ENCODE measurements at places on chromosomes 12 and 14.

GRCh38 chr12:89968151-89968700 is 259.6 kb upstream of the ATP2B1 start:
- DNase-seq: no peak

DNA sequence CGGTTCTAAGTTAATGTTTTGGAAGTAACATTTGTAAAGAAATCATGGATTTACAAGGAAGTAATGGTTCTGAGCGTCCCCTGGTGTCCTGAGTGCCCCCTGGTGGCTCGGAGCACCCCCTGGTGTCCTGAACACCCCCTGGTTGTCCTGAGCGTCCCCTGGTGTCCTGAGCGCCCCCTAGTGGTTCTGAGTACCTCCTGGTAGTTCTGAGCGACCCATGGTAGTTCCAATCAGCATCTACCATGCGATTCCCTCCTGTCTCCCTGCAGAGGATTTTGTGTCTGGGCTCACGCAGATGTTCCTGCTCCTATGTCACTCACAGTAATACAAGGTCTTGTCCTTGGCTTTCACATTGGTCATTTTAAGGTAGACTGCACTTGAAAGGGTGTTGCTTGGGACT is 1352.9 kb downstream of the TMEM121 start:
- DNase-seq: peak; percentile 14

DNA sequence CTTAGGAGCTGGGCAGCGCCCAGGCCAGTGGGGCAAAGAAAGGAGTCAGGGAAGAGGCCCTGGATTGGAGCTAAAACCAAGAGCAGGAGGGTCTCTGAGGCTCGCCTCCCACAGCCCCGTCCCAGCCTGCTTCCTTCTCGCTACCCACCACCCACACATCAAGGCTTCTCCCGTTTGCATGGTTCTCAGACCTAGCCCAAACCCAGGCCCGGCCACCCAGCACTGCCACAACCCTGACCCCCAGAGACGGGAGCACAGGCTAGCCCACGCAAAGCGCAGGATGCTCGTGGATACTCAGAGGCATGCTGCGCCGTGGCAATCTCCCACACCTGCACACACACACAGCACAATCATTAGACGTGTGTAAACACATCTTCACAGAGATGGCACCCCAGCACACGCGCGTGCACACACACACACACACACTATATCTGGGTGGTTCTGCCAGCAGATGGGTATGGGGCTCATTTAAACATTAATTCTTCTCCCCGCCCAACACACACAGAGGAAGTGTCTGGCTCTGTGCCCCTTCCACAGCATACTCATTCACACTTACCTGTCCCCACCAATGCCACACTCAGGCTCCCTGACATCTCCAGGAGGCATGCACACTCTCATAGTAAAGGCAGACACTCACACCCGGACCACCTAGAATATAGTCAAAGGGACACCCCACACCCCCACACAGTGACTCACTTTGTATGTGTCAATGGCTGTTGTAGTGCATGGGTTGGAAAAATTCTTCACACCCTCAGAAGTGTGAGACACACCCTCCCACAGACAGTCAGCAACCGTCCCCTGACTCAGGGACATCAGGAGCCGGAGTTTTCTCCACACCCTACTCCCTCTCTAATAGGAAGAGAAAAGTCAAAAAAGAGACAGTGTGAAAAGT is 1.1 kb downstream of the CARMIL3 start:
- DNase-seq: peak; percentile 14

DNA sequence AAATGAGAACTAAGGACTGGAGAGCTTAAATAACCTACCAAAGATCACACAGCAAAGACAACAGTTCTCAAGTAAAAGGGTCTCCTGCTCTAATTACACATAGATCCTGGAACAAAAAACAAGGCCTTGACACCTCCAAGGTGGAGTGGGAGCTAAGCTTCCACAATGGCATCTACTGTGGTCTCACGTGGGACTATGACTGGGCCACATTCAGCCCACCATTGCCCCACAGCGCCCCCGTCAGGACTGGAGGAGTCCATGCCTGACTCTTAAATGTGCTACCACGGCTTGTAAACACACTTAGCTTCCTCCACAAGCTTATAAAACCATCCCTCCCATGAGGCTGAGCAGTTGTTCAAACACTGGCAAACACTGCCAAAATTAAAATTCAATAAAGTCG is 88.5 kb downstream of the GCH1 start:
- no peak for DNase-seq

DNA sequence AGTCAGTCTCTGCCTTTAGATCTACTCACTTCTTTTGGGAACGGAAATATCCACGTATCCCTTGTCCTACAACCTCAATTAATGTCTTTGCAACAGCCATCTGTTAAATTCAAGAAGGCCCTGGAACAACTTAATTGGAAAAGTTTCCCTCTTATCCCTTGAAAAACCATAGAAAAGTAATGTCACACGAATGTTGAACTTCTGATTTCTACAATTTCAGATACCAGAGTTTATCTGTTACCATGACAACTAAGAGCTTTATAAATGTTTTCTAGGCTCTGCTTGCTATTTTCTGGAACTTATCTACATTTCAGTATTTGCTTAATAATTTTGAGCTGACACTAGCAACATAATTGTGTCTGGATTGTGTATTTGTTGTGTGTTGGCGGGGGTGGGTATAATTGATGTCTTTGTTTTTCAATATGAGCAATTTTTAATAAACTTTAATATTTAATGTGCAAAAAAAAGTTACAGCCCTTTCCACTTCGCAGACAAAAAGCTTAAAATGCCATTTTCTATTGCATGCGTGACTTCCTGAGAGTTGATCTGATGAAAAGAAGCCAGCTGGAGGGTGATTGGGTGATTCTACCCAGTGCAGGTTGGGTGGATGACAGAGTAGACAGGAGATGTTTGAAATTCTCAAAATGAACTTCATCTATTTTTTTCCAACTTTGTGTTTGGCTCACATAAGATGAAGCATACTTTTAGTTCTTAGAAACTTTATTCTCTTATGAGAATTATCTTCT is 11.8 kb upstream of the EDDM3A start:
- DNase-seq: no peak

GRCh38 chr12:12167847-12168246 is 97.1 kb downstream of the BCL2L14 start:
- DNase-seq: no peak

DNA sequence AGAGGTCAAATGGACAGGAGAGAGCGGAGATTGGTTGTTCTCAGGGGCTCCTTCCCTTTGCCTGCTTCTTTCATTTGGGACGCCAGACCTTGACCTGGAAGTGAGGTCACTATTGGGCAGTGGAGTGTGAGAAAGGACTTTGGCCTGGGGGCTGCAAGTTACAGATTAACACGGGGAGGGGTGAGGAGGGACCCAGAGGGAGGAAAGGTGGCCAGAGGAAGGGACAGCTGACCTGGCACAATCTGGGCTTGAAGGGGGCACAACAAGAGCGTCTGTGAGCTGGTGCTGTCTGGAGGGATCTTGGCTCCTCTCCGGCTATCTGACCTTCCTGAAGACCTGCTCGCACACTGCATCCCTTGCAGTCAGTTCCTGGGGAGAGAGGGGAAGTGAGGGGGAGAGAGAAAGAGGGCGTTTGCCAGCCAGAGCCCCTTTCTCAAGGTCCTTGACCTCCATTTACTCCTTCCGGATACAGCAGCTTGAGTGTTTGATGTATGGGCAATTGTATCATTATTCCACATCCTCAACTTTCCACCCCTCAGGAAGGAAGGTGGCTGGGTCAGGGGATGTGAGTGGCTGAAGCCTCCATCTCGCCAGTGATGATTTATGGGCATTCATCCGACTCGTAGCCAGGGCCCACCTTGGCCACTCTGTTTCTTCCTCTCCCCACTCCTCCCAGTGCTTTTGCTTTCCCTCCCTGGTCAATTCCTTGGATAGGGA is 4.7 kb downstream of the RBP5 start:
- no peak for DNase-seq

DNA sequence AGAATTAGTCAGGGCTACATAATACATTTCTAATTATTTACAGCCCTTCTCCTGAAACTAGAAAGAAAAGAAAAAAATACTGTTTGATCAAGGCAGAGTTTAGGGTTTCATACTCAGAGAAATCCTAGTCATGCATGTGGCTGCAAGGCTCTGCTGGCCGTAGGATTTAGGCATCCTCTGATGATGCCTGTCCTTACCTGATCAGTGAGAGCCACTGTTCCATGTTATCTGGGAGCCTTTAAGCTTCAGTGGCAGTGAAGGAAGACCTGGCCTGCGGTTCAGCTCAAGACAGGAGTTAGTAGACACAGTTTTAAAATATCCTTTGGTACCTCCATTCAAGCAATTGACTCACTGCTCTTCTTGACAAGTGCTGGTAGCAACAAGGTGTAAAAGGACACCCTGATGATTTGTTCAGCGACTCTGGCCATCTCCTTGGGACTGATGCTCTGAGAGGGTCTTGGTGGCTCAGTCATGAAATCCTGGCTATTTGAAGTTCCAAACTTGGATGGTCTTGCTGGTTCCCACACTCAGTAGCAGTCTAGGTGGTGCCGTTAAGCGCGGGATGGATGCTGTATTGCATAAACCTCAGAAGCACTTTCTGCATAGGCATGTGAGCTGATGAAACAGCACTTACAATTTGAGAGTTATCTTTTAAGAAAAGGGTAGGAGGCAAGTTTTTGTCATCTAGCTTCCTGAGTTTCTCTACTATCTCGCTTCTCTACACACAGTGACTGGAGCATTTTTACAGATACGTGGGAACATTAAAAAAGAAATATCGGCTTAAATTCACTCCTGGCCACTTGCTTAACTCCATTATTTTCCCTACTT is 162.0 kb downstream of the SAMD4A start:
- no peak for DNase-seq

GRCh38 chr12:1793426-1794210 is 26.7 kb upstream of the LRTM2 start:
- no peak for DNase-seq

DNA sequence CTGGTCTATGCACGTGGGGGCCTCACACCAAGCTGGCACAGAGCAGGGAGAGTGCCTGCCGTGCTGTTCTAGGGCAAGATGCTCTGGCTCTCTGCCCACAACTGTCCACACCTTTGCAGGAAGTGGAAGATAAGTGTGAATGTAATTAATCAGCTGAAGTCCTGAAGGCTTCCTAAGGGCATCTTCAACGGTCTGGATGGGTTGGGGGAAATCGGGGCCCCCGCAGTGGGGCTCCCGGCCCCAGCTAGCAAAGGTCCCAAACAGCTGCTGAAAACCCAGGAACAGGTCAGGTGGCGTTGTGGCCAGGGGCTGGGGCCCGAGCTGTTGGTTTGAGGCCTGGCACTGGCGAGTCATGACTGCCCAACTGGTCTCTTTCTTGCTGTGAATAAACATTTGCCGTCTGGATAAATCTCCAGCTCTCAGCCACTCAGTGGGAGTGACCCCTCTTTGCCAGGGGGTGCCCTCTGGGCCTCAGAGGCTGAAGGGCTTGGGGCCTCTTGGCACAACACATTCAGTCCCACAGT is 6.7 kb upstream of the SLC25A29 start:
- DNase-seq: no peak

GRCh38 chr12:25557830-25558436 is 4.8 kb upstream of the LMNTD1 start:
- DNase-seq: no peak

DNA sequence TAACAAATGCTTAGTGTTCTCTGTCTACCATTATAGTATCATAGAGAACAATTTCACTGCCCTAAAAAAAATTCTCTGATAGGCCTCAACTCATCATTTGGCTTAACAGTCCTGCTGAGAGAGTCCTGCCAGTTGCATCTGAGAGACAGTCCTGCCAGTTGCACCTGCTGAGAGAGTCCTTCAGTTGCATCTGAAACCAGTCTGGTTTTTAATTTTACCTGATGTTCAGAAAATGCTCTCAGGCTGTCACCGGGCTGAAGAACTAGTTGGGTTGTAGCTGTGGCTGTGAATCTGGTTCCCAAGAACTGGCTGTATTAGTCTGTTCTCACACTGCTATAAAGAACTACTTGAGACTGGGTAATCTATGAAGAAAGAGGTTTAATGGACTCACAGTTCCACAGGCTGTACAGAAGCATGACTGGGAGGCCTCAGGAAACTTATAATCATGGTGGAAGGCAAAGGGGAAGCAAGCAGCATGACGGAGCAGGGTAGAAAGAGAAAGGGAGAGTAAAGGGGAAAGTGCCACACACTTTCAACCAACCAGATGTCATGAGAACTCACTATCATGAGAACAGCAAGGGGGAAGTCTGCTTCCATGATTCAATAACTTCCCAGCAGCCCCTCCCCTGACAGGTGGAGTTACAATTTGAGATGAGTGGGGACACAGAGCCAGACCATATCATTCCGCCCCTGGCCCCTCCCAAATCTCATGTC is 51.6 kb downstream of the PRKCH start:
- no peak for DNase-seq

DNA sequence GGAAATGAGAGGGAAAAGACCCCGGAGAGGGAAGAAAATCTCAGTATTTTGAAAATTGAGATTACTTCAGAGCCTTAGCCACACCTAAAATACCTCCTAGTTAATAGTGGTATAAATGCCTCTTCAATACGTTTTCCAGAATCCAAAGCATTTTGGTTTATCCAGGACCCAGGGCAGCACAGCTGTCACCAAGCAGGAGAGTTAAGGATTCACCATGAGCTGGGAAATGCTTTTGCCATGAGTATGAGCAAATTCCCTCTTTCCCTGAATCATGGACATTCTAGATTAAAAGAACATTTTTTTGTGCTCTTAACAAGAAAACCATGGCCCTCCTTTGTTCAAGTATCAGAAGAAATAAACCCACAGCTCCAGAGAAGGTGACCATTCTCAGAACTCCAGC is 21.8 kb upstream of the RTRAF start:
- no peak for DNase-seq

DNA sequence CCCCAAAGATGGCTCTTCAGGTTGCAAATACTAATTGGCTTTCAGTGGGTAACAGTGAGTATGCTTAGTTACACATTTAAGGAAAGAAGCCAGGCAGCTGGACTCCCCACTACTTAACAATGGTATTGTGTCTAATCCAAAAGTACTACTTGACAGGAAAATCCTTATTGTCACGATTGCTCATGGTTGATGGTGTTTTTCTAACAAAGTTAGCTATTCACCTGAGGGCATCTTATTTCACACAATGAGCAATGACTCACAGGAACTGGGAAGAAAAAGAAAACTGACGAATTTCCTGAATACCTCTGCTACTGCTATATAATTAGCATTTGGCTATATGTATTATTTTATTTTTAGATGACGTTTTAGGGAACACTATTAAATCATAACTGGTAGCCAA is 33.4 kb upstream of the ALG10 start:
- no peak for DNase-seq

- no peak for DNase-seq
Measured at GRCh38 chr14:61761557-61761956, 663 bp upstream of the SNAPC1 start.

- no peak for DNase-seq
Measured at GRCh38 chr14:72024043-72024407, 91.8 kb downstream of the RGS6 start.

DNA sequence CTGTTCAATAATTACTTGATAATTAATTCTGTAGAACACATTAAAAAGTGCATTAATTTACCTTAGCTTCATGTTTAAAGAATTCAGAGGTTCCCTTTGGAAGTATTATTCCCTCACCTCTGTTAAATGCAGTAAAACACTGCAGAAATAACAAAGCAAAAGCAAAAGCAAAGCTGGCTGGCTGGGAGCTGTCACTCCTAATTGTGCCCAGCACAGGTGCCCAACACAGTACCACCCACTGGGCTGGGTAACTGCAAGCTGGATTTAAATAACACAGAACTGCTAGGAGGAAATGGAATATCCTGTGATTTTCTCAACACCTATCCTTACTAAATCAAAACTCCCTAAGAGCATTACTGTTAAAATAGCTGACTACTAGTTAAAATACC is 72.6 kb downstream of the SLC2A13 start:
- no peak for DNase-seq

- no peak for DNase-seq
Measured at GRCh38 chr14:20413744-20414082, 412 bp upstream of the TEP1 start.

GRCh38 chr12:131323879-131324278 is 370.2 kb downstream of the ADGRD1 start:
- DNase-seq: no peak
